Lung (tissue), 17 donors: ENCODE measurements at places on chromosomes 2 and 18. TPM values are rescaled to one million over a fixed set of nuclear protein-coding genes. Genes with fewer than 3 reads are reported as not detected.

The MLPH gene
- total RNA-seq = 295 TPM

DNA sequence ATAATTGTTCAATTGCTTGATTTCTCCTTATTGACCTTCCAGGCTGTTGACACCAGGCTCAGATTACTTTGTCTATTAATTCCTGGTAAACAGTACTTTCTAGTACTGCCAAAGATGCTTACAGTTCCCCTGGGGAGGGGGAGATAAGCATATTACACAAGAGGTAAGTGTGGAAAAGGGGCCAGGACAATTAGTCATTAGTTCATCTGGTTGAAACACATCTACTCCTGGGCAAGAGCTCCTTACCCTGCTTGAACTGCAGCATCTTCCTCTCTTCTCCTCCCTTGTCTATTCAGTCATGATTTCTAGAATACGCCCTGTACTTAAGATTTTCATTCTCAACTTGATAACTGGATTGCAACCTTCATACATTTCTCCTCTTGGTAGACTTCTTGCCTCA lies 10.4 kb upstream of the SPATS2L start:
- H3K4me3 ChIP-seq = no peak overlapping the region
- no peaks in the 10 kb centered on the region for H3K36me3 ChIP-seq
- DNase-seq = no peak

GRCh38 chr2:197926673-197927072 lies 122.3 kb downstream of the PLCL1 start:
- H3K4me3 ChIP-seq = no peak overlapping the region
- H3K27ac ChIP-seq = no peak overlapping the region
- no peaks in the 10 kb centered on the region for H3K36me3 ChIP-seq
- H3K4me1 ChIP-seq = no peaks in the 10 kb centered on the region

DNA sequence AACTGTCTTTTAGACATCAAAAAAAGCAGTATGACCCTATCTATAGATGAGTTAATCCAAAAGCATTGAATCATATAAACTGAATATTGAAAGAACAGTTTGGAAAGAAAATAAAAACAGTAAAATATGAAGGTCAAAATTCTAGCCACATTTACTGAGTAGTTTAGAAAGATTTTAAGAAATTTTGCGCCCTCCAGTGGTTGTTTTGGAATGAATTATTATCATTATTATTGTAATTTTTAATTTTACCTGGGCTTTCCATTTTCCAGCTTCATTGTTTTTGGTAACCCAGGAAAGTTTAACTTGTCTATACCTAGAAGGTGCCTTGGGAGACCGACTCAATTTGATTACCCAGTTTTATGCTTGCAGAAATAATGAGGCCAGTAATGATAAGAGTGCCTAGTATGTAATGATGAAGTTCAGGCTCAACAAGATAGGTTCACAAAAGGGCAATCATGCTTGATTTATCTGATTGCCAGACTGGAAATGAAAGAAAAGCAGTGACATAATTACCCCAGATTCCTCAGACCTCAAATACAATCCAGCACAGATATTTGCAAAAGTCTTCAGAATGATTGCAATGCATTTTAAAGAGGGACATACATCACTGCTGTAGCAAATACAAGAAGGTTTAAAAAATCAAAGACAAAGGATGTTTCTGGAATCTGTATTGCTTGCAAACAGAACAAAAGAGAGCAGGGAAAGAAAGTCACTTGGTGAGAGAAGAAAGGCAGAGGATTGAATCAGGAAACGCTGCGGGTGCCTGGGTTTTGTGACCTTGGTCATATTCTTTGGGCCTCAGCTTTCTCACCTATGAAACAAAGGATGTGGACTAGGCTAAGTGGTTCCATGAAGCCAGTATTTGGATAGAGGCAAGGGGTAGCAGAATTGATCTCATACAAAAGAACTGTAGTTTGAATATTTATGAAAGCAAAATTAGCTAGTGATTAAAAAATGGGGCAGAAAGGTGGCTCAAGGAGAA lies 153.8 kb downstream of the MAP2 start:
- H3K27me3 ChIP-seq = no peaks in the 10 kb centered on the region
- no peaks in the 10 kb centered on the region for H3K4me1 ChIP-seq
- H3K27ac ChIP-seq = no peak overlapping the region
- DNase-seq = peak; percentile 11
- H3K4me3 ChIP-seq = no peak overlapping the region
- no peaks in the 10 kb centered on the region for H3K36me3 ChIP-seq

- H3K4me3 ChIP-seq = no peak overlapping the region
- H3K36me3 ChIP-seq = peaks cover 8% of the 10 kb centered on the region
- no peaks in the 10 kb centered on the region for H3K4me1 ChIP-seq
- no peak overlapping the region for H3K27ac ChIP-seq
- H3K27me3 ChIP-seq = no peaks in the 10 kb centered on the region
- peak; percentile 42 for DNase-seq
Observed at GRCh38 chr2:10613263-10613662, 76.5 kb downstream of the NOL10 start.

DNA sequence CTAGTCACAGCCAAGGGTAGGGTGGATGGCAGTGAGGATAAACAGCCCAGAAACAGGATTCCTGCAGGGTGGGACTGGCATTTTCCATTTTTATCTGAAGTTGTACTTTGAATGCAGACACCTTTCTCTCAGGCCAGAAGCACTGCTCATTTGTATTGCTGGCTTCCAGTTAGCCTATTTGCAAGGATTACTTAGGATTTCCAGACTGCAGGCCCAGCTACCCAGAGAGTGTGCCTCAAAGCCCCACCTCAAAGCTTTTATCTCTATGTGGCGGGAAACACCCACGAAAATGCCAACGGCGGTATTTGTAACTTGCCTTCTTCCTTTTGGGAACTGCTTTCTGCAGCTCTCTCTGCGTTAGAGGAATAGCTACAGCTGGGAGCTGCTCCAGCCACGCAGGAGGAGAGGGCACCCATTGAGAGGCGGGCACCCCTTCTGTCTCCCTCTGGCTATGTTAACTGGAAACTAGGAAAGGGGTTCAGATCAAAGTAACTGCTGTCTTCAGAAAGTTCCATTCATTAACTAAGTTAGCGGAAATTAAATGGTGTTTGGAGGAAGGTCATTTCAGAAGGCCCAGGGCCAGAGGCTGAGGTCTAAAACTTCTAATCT lies 144.9 kb downstream of the TGIF1 start:
- H3K27me3 ChIP-seq = no peaks in the 10 kb centered on the region
- peak; percentile 79 for DNase-seq
- peak overlapping the region; percentile 94 for H3K27ac ChIP-seq
- H3K4me3 ChIP-seq = peak overlapping the region; percentile 20
